ENCODE measurements at places on chromosomes 2 and 18.

DNA sequence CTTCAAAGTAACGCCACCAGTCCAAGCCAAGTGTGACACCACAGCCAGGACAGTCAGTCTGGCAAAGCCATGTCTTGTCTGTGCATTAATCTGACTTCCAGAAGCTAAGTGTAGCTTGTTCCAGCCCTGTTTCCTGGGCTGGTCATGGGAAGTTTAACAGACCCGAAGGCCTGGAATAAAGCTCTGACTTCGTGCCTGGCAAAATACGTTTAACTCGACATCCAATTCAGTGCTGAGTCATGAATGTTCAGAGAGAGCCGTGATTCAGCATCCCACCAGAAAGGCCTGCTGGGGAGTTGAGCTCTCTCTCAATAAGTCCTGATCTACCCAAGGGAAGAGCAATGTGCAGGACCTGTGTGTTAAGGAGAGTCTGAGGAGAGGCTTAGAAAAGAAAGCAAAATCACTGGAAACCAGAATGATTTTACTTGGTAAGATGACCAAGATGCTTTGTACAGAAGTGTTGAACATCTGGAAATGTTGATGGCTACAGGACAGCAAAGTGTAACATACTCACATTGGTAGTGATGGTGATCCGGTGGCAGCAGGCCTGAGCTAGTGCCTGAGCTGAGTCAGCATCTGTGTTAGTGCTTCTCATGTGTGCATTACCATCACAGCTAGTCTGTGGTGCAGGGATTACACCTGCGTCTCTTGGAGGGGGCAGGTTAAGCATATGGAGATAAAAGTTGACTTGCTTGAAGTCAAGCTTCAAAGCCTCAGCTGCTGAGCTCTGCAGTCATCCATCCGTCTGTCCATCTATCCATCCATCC is 743.7 kb upstream of the HS6ST1 start:
- no peak for DNase-seq

DNA sequence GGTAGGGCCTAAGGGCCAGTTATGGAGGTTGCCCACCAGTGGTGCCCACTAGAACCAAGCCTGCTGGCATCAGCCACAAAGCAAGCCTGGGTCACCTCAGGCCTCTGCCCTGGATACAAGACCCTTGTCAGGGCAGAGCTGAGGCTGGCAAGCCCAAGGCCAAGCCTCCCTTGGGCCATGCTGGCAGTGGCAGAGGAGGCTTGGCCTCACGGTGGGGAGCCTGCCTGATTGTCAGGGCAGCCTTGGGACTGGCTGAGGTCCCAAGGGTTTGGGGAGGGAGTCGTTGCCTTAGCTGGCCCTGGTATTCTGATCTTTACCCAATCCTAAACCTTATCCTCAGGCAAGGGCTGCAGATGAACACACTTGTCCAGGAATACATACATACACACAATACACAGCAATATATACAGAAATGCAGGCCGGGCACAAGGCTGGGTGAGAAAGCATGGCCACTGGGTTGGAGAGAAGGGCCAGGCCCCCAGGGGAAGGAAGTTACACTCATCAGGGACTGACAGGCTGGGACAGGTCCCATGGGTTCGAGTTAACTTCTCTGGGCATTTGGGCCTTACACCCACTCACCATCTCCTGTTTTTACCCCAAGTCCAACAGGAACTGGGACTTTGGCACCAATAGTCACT is 21.0 kb downstream of the CCT7 start:
- DNase-seq: no peak

- DNase-seq: no peak
Observed at GRCh38 chr2:129457277-129457818, 522.1 kb upstream of the RAB6C start.

DNA sequence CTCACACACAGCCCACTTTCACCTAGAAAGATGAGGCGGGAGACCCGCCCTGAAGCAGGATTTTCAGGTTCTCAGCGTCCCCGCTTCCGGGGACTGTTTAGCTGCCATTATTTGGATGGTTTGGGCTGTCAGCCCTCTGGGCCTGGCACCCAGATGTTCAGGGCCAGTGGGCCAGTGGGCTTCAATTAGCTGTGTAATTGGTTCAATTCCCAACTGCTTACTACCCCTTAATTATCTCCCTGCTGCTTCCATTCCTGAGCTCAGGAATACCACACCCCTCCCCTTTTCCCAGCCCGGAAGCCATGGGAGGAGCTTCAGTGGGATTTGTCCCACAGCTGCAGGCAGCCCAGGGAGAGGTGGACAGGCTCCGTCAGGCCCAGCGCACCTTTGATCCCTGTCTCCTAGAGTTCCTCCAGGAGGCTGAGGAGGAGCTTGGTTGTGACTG is 114.1 kb upstream of the MYCN start:
- no peak for DNase-seq

DNA sequence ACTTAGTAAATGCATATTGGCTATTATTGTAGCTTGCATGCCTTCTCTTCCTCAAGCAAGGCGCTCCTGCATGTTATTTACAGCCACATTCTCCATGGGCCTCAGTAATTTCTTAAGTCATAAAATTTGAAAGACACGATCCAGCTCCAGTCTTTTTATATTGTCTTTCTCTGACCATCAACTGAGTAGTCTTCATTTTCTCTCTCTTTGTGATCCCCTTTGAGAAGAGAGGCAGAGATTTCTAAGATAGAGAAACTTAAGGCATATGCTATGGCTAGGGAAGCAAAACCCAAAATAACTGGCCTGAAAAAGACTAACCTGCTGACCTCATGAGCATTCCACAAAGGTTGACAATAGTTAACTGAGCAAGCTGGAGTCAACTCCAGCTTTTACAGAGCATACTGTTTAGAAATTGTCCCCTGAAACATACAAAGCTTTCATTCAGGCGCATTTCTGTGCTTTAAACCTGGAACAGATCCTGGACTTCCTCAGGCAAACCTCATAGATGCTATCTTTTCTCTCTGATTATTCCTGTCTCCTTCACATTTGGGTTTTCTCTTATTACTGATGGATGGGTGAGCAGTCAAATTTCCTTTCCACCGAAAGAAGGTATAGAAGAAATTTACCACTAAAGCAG is 4.6 kb downstream of the DPP4 start:
- DNase-seq: no peak

DNA sequence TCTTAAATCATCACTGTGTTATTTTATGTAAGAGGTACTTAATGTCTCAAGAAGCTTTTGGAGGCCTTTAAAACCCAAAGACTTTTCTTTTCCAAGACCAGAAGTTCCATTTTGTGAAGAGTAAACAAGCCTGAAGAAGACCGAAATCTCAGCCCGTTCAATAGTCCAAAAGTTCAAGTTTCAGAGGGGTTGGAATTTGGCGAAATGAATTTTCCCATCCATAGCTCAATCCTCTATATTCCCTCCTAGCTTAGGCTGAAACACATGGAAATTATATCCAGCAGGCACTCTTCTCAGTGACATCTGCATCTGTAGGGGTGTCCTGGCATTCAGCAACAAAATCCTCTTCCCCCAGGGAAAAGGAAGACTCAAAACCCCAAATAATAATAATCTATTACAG is 344.6 kb downstream of the ARHGAP15 start:
- no peak for DNase-seq

DNA sequence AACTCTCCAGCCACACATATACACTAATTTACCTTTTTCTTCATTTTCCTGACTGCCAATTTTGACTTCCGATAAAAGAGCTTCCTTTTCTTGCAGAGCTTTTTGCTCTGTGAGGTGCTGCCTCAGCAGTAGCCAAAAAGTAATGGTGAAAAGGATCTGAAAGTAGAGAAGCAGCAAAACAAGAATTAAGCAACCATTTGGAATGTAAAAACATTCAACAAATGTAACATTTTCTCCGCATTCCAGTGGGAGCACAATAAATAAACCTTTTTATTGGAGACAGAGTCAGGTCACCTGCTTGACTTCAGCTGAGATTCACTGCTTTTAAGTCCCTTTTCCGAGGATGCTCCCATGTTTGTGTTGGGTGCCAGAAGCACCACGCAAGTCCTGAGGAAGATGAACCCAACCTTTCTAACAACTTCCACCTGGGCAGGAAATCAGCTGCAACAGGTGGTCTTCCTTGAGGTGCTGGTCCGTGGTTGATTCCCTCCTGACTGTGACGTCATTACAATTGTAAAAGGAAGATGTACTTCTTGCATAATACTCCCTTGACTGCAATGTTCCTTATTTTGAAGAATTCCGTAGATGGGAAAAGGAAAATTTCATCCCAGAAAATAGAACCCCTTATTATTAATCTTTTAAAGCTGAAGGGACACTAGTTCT is 265.5 kb downstream of the NAPG start:
- DNase-seq: no peak

GRCh38 chr2:27177441-27178351 is 28.9 kb downstream of the TCF23 start:
- DNase-seq: no peak

- DNase-seq: no peak
Observed at GRCh38 chr2:46521215-46521683, 41.9 kb downstream of the TMEM247 start.

- DNase-seq: no peak
Observed at GRCh38 chr18:77044866-77045664, 87.5 kb downstream of the MBP start.

DNA sequence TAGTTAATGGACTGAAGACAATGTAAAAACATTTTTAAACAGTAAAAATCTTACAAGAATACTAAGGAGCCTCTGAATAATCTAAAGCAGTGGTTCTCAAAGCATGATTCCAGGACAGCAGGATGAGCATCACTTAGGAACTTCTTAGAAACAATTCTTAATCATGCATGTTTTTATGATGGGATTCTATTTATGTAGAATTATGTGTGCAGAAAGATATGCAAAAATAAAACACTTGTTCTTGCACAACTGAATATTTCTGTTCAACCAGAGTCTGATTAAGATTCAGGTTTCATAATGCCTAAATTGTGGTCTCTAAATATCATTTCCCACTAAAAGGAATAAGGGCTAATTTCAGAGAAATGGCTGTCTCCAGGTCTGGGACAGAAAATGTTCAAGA is 69.2 kb upstream of the MTIF2 start:
- DNase-seq: no peak

DNA sequence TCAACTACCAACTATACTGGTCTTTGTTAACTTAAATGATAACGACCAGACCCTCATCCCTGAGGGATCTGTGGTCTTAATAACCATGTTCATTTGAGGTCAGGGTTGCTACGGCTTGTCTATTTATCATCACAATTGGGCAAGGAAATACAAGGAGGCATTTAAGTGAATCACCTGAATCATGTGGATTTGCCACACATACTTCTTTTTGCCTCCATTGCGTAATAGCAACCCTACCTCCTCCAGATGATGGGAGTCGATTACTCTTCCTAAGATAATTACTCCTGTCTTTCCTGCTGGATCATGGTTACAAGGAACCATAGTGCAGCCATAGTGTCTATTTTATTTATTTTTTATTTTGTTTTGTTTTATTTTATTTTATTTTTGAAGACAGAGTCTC is 42.2 kb downstream of the TAF4B start:
- no peak for DNase-seq

DNA sequence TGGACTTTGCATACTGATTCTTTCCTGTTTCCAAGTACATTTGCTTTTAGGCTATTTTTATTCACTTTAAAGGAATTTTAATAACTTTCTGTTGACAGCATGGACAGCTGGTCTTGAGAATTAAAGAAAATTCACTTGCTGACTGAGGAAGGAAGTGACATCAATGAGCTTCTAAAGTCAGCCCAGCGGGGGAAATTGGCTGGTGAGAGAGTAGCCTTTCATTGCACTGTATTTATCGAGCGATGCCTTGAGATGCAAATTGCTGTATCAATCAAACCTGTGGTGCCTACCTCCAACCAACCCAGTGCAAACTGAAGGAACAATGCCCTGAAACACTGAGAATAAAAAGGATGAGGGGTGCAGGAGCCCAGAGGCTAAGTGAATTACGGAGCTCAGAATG is 91.4 kb upstream of the AQP4 start:
- DNase-seq: no peak

DNA sequence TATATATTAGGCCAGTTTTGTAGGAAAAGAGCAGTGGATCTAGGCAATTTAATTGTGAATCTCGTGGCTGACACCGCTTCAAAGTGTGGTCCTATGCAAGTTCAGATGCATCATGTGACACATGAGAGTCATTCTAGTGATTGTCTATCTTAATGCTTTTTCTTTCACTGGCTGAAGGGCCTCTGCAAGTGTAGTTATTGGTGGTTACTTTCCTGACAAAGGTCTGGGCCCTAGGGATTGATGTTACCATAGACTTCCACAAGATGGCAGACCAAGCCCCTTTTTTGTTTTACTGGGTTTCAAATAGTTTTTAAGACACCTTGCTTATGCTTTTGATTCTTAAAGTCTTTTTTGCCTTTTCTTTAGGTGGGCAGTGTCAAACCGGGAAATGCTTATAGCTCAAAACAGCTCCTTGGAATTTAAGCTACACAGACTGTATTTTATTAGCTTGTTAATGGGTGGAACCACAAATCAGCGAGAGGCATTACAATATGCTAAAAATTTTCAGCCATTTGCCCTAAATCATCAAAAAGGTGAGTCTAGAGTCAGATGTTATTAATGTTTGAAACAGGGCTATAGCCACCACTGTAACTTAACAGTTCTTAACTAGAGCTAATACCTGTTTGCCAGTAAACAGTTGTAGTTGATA is 25.9 kb downstream of the CD8A start:
- DNase-seq: peak; percentile 39

GRCh38 chr2:81077396-81077795 is 772.8 kb upstream of the LRRTM1 start:
- no peak for DNase-seq

DNA sequence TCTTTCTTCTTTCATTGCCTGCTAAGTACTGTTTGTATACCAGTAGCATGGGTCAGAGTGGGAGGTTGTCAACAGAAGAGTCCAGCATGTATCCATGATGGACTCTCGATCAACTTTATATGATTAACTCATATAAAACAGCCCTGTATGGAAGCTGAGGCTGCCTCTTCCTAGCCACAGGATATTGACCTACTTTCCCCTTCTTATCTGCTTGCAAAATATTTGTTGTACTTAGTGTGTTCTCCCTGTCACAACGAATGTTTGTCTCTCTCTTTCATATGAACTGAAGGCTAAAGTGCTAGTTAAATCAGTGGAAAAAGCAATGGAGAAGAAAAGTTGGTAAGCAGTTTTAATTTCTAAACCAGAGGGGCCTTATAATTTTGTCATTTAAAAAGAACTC is 17.8 kb downstream of the MYO1B start:
- no peak for DNase-seq

DNA sequence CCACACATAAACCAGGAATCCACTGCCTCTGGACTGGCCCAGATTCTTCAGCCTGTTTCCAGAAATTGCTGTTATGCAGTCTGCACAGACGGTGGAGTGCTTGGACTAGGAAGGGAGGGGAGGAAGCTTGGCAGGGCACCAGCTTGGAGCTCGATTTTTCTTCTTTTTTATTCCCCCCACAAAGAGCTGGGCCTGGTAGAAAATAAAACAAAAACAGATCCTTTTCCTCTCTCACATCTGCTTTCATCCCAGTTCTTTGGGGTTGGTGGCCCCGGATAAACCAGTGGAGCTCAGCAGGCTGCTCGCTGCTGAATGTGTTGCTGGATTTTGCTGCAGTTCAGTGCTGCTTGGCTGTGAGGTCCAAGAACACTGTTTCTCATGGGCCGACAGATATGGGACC is 16.0 kb downstream of the LRRTM1 start:
- DNase-seq: no peak
